ENCODE measurements at places on chromosomes 4 and X. TPM values are rescaled to one million over a fixed set of nuclear protein-coding genes. Genes with fewer than 3 reads are reported as not detected.

Gene RIPPLY1
- polyA plus RNA-seq, result 3.5 TPM

Gene UCP1
- 0.17 TPM for polyA plus RNA-seq

Gene H2BW2
- polyA plus RNA-seq, result 1.00 TPM

Gene OGT
- polyA plus RNA-seq, result 160 TPM

GRCh38 chrX:132393485-132393884 lies 95.4 kb downstream of the MBNL3 start:
- no peak for DNase-seq

Gene VCX3B
- 0.68 TPM for polyA plus RNA-seq

Gene AMMECR1
- 19.2 TPM for polyA plus RNA-seq

GRCh38 chr4:67403342-67403741 lies 142.0 kb downstream of the CENPC start:
- DNase-seq, result no peak

DNA sequence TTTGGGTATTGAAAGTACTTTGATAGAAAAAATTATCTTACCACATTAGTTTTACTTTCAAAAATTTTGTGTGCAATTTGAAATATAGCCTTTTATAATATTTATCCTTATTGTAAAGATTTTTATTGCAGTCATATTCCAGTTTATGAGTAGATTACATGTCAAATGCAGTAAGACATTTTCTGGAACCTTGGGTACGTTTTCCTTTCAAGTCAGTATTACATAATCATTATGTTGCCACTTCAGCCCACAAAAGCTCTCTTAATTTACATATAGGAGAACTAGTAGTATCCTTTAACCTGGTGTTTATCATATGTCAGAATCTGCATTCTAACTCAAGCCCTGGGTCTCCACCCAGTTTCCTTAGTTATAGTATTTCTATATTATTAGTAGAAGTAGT lies 98.5 kb downstream of the CENPC start:
- DNase-seq, result no peak

DNA sequence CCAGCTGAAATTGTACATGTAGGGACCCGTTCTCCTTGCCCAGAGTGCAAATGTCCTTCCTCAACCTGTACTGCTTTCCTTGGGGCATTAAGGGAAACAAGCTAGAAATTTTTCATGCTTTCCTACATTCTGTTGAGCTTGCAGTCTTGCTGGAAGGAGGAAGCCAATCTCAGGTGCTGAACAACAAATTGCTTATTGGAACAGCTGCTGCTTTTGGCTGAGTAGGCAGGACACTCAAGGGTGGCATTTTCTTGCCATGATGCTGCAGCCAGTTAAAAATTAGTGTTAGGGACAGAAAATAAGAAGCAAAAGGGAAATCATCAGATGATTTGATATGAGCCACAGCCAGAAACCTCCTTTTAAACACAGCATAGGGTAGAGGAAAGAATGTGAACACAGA lies 223.7 kb downstream of the QDPR start:
- DNase-seq, result no peak

GRCh38 chr4:13750594-13750993 lies 123.1 kb upstream of the BOD1L1 start:
- no peak for DNase-seq

Gene CCKAR
- polyA plus RNA-seq, result 0.10 TPM

- no peak for DNase-seq
These were observed 170.7 kb downstream of the SLIT2 start for GRCh38 chr4:20422398-20422797.

DNA sequence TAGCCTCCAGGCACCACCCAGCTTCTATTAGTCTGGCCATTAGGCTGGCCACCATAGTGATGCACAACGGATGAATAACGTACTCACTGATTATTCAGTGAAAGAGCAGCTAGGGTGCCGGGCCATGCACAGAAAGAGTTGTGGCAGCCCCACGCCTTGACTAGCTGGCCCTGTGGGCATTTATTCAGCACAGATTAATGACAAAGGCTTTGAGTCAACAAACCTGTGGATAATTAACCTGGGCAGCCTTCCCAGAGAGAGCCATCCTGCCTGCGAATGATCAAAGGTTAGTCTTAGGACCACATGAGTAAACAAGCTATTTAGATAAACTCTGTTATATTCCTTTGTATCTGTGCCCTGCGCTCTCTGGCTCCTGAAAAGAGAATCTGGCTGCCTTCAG lies 37.2 kb downstream of the MAP9 start:
- DNase-seq, result no peak

Gene NSUN7
- polyA plus RNA-seq, result 11.7 TPM

Gene ADRA2C
- 5.1 TPM for polyA plus RNA-seq

DNA sequence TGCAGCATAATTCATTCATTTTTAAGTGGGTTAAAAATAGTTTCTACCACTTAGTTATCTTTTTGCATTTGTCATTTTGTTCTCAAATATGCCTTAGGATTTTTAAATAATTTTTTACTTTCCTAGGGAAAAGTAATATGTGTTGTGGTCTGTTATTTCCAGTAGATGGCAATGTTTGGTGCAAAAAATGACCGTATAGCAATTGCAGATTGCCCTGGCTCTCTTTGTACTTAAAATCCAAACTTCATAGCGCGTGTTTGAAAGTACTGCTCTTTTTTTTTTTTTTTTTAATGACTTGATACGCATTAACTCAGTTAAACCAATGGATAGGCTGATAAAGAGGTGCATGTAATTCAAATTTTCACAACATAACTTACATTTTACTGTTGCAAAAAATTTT lies 74.4 kb upstream of the RBMX start:
- DNase-seq, result no peak

GRCh38 chr4:42104521-42104920 lies 47.9 kb downstream of the BEND4 start:
- no peak for DNase-seq

All from right renal cortex interstitium (tissue), 3 donors.